ENCODE measurements at places on chromosomes 6 and 20.

DNA sequence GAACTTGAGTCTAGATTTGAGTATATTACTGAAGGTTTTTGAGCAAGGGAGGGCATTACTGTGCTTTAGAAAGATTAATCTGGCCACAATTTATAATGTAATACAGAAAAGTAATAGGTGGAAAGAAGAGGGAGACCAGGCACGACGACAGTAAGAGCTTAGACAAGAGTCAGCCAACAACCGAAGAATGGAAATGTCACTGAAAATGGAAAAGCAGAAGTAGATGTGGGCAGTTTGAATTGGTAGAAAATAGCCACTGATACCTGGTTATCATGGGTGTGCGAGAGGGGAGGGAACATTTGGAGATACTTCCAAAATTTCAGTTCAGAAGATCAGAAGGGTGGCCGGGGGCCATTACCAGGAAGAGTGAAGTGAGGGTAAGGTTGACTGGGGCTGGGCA, 339.1 kb downstream of the UTRN start:
- DNase-seq = no peak

GRCh38 chr20:15674253-15675060, 898.8 kb downstream of the KIF16B start:
- DNase-seq = no peak

GRCh38 chr20:9043364-9043763, 25.5 kb upstream of the PLCB4 start:
- DNase-seq = no peak

GRCh38 chr6:129771678-129772077, 61.7 kb upstream of the ARHGAP18 start:
- DNase-seq = no peak

DNA sequence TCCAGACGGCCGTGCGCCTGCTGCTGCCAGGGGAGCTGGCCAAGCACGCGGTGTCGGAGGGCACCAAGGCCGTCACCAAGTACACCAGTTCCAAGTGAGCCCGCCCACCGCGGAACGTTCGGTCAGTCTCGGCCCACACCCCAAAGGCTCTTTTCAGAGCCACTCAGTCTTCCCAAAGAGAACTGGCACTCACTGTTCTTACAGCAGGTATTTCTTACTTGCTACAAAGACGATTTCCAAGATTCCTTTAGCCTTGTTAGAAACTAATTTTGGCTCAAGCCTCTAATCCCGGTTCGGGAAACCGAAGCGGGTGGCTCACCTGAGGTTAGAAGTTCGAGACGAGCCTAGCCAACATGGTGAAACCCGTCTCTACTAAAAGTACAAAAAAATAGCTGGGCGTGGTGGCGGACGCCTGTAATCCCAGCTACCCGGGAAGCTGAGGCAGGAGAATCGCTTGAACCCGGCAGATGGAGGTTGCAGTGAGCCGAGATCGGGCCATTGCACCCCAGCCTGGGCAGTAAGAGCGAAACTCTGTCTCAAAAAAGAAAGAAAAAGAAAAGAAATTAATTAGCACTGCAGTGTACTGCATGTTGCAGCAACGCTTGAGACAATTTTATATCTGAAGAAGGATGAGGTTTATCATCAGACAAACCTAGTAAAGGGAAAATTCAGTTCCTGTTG, 73.1 kb downstream of the OR2B2 start:
- no peak for DNase-seq

DNA sequence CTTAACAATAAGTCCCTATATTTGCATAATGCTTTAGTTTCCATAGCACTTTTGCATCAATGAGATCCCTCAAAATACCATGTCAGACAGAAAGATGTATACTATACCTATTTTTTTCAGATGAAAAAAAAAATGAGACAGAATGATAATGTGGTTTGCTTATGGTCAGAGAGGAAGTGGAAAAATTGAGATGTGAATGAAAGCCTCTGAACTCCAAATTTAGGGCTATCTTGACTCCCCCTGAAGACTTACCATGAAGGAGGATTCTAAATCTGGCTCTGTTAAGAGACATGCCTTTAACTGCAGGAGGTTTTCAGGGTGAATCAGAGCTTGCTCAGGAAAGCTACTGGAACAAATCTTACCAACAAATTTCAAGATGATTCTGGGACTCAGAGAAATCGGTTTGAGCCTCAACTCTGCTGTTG, 176.2 kb downstream of the ISM1 start:
- no peak for DNase-seq

- no peak for DNase-seq
Observed at GRCh38 chr6:111406200-111406721, 76.8 kb downstream of the REV3L start.

DNA sequence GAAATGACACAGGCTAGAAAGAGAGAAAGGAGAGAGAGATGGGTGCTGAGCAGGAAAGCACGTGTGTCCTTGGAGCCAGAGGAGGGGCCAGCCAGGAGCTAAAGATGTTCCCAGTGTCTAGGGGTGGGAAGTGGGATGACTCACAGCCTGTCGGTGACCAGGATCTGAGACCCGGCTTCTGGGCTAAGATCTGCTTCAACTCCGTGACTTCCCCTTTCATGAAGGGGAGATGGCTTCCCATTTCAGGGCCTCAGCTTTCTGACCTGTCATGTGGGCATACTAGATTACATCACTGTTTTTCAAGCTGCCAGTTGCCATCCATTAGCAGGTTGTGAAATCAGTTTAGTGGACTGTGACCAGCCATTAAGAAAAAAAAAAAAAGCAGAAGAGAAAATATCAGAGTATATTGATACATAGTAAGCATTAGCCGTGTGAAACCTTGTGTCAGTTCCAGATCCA, 5.4 kb downstream of the TGM3 start:
- DNase-seq = no peak

DNA sequence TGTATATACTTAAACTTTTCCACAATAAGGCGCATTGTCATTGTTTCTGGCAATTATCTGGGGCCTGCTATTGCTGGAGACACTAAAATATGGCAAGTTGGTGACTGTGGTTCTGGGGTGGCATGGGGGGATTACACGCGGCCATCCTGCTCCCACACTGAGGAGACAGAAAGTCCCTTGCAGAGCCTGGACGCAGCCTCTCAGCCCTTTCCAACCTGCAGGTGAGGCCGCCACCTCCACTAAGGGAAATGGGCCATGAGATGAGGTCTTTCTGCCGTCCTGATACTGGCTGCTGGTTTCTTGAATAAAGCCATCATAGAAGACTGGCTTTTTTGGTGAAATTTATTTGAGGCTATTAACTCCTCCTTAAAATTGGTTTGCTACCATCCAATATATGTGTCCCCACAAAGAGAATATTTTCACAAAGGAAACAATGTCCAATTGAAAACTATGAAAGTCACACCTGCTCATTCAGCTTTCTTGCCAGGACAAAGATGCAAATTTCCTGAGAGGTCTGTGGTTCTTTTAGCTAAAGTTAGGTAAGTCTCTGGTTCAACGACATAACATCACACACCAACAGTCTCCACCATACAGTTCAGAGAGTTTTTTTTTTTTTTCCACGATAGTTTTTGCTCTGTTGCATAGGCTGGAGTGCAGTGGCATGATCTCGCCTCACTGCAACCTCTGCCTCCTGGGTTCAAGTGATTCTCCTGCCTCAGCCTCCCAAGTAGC, 13.0 kb downstream of the TXNDC5 start:
- no peak for DNase-seq

GRCh38 chr6:7805850-7806214, 79.9 kb downstream of the BMP6 start:
- DNase-seq = no peak

GRCh38 chr6:134287859-134288537, 29.9 kb downstream of the SGK1 start:
- DNase-seq = no peak

GRCh38 chr20:49980140-49981008, 2.4 kb upstream of the SNAI1 start:
- DNase-seq = no peak

DNA sequence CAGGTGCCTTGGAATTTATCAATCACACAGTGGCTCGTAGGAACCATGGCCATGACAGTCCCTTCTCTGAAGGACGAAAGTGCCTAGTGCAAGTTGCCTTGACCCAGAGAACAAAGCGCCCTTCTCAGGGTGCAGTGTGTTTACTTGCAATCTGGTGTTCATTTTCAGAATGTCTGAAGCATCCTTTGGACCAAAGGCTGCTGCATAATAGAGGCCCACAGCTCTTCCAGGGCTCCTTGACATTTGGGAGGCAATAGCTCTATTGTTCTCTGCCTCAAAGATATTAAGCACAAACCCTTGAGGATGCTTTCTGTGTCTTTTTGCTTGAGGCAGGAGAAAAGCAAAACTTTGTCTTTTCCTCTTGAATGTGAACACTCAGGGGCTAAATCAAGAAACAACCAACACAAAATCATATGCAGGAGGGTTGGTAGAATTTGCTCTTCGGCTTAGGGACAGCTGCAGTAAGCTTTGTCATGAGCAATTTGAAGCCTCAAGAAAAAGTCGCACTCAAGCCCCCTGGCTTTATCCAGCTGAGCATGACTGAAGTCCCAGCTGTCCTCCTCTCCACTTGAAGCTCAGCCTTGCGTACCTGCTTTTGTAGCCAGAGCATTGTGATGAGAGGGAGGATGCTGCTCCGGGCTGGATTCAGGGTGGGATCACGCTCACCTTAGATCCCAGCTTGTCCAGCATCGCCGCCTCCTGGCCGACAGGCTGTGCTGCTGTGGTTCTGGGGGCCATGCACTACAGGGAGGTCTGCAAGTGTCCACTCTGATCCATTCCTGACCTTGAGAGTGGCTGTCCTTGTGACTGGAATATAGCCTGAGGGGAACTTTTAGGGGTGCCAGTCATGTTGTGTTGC, 495.4 kb downstream of the CDH26 start:
- DNase-seq = no peak

GRCh38 chr6:108168501-108169463, 3.0 kb downstream of the NR2E1 start:
- DNase-seq = no peak

DNA sequence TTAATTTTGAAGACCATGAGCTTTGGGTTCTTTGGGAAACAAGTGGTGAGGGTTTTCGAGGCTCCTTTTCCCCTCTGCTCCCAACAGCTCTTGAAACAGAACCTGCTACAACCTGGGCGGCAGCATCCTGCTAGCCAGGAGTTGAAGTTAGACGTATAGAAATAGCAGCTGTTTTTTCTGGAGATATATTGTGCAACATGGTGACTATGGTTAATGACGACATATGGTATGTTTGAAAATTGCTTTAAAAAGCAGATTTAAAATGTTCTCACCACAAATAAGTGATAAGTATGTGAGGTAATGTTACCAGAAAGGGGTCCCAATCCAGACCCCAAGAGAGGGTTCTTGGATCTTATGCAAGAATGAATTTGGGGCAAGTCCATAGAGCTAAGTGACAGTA, 138.9 kb downstream of the PDE7B start:
- no peak for DNase-seq

- no peak for DNase-seq
Observed at GRCh38 chr20:3282271-3283221, 43.6 kb upstream of the SLC4A11 start.

DNA sequence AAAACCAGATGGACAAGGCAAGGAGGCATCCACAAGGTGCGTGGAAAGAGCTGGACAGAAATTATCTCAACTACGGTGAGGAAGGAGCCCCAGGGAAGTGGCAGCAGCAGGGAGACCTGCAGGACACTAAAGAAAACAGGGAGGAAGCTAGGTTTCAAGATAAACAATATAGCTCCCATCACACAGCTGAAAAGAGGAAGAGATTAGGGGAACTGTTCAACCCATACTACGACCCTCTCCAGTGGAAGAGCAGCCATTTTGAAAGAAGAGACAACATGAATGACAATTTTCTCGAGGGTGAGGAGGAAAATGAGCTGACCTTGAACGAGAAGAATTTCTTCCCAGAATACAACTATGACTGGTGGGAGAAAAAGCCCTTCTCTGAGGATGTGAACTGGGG, 26.8 kb downstream of the TRMT6 start:
- no peak for DNase-seq

DNA sequence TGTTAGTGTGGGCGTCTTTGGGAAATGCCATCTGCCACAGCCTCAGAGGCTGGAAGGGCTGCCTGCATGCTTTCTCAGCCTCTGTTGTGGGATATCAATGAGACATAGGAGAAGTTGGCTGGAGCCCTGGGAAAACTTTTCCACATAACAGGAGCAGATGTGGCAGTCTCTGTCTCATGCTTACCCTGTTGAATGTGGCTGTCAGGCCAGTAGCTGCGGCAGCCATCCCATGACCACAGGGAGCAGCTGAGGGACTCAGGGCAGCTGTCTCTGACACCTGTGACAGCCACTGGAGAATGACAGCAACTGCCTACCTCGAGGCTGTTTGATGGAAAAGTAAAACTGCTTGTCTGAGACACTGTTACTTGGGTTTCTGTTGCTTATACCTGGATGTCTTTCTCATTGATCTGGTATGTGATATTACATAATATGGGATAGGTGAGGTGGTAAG, 64.4 kb downstream of the TULP4 start:
- no peak for DNase-seq

DNA sequence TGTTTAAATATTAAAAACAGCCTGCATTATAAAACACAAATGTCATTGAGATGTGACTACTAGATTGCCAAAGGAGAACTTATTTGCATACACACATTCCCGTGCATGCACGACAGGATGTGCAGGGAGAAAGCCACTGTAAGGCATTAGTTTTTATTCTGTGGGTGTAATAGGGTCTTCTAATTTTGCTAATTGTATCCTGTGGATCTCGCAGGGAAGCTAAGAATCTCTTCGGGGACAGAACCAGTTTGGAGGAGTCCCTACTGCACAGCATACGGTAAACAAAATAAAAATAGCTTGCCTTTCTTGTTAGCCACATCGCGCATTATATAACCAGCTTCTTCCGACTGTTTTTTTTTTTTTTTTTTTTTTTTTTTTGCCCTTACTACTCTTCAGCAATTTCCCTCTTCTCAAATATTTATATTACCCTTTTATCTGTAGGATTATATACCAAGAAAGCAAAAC, 2.0 kb downstream of the ATXN1 start:
- no peak for DNase-seq

- DNase-seq = no peak
Observed at GRCh38 chr6:73207221-73207837, 18.0 kb downstream of the KHDC1L start.

DNA sequence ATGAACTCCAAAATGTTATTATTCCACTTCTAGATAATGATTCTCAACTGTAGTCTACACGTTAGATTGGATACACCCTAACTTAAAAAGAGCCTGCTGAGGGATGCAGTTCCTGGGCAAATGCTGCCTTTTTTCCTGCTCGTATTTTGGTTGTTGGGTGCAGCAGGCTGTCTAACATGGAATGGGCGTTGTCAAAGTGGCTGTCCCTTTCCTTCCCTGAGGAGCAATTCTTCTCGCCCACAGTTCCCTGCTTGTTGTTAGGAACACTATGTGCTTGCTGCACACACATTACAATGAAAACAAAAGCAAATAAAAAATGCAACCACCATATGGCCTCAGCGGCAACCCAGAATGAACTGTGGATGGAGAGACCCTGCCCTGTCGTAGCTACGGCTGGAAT, 1.7 kb upstream of the ADGRF5 start:
- DNase-seq = no peak

GRCh38 chr6:3013486-3013885, 13.8 kb downstream of the NQO2 start:
- DNase-seq = no peak

GRCh38 chr20:49466114-49466912, 16.2 kb downstream of the KCNB1 start:
- no peak for DNase-seq

GRCh38 chr6:103167345-103168071, 1692.2 kb downstream of the HACE1 start:
- no peak for DNase-seq

Data from chondrocyte (in vitro differentiated cells).